Stimulated activated CD4-positive, alpha-beta T cell treated with anti-CD3 and anti-CD28 coated beads, TNF-alpha, amount 100 ng/mL, for 1 hour (primary cell): ENCODE measurements at places on chromosomes 6 and 20.

- DNase-seq, result no peak
Observed at GRCh38 chr6:13413466-13413862, 73.9 kb downstream of the GFOD1 start.

DNA sequence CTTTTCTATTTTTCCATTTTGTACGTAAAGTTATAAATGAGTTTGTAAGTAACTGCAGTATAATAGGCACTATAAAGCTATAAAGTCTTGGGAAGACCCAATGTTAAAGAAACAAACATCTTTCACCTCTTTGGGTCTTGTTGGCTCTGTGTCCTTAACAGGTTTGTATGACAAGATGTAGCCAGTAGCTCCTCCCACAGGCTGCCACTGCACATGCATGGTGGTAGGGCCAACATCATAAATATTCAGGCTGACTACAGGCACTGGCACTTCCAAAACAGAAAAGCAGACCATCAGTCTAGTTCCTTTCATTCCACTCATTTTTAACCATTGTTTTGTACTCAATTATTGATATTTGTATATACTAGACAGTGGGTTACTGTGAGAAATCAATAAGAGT is 59.9 kb downstream of the COL12A1 start:
- DNase-seq, result no peak

GRCh38 chr20:313948-314347 is 11.4 kb upstream of the SOX12 start:
- DNase-seq, result no peak

- no peak for DNase-seq
Observed at GRCh38 chr6:151044465-151045441, 179.3 kb downstream of the MTHFD1L start.

DNA sequence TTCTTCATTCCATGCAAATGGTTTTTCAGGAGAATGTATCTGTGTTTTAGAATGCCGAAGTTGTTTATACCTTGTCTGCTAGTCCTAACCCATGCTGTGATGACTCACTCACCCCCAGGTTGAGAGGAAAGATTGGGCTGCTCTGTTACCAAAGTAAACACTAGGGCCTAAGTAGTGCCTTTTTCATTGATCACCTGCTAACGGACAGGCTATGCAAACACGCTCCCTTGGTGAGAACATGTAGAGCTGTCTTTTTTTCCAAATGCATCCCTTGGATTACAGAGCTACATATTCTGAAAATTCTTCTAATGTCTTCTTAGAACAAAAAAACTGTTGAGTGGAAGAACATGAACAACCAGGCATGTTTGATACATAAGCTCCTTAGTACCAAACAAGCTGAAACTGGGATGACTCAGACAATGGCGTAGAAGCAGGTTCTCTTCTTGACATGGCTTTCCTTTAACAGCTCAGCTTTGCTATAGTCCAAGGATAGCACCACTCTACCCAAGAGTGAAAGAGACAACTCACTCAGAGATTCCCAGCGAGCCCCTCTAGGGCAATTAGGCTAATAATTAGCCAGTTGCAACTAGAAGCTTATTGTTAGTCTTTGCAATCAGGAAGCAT is 20.5 kb downstream of the PERP start:
- no peak for DNase-seq

GRCh38 chr6:4180652-4181255 is 45.4 kb upstream of the ECI2 start:
- no peak for DNase-seq

DNA sequence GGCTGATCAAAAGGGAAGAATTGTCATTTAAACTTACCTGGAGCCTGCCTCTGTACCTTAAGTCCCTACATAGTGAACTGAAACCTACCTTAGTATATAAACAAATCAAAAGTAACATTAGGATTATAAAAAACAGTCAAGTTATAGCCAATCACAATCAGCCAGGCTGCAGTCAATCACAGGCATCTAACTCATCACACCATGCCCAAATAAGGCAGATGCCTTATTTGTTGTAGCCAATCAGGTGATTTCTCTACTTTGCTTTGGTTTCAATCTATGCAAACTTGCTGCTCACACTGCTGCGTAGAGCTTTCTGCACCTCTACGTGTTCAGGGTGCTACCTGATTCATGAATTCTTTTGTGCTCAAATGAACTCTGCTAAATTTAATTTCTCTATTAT is 18.3 kb upstream of the DEFB113 start:
- no peak for DNase-seq

DNA sequence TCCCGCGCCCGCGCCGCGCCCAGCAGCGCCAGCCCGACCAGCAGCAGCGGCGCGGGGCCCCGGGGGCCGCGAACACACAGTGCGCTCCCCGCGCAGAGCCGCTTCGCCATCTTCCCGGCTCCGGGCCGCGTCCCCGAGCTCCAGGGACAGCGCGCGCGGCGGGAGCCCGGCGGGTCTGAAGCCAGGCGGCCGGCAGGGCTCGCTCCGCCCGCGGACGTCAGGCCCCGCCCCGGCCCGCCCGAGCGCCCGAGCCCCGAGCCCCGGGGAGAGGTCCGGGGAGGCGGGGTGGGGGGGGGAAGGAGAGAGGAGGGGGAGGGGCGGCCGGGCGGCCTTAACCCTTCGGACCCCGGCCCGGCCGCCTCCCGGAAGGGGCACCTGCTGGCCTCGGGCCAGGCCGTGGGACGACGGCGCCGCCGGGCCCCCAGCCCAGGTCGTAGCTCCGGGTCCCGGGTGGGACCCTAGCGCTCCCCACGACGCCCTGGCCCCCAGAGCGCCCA is at the start of gene LAMA5:
Gene LAMA5 (minus strand): TSS at position 177 of the 497 bp plus-strand sequence. CDS start 67 bp downstream, at position 110.
- DNase-seq, result no peak

DNA sequence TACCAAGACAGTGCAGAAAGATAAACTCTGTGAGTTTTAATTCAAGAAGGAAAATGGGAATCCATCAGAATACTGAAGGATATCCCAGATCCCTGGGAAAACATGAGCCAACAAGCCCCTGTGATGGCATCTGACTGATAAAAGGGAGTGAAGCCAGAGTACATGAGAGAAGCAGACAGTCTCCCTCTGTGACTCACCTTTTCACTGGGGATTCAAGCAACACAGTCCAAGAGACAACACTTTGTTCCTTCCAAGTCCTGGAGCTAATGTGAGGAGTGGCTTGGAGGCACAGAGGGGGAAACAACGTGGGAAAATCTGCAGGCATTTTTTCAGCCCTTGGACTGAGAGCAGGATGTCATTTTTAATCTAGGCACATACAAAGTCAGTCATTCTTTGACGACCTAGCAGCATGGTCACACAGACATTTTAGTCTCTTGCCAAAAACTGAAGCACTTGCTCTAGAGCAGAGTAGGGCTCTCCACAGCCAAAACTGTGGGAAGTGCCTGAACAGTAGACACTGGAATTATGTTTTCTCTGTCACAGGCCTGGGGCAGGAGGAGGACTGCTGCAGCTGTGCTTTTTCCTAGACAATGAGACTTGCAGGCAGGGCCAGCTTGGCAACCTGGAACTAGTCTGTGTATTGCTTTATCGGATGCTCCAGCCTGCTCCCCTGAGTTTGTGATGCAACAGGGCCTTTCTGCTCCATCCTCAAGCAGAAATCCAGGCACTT is 465.0 kb upstream of the GJE1 start:
- DNase-seq, result no peak

DNA sequence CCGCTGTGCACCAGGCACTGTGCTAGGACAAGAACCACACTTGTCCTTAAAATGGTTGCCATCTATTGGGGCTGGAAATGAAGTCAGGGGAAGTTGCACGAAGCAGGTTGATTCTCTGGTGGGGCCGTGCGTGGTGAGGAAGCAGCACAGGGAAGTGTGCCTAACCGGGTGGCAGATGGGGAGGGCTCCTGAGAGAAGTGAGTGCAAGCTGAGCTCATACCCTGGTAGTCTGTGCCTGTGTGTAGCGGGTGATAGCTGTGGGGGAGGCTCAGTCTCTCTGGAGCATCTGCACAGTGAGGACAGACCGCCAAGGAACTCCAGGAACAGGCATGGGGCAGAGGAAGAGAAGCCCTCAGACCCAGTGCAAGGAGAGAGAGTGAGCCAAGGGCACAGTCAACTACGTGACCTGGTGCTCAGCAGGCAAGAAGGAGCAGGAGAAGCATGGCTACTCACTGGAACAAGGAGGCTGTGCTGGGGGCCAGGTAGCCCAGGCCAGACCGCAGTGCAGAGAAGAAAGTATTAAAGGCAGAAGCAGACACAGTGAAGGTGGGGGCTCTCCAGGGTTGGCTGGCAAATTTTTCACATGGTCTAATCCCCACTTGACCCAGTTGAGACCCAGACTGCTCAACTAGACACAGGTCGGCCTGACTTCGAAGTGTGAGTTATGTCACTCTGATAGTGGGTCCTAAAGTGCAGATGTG is 155.0 kb downstream of the CDH26 start:
- DNase-seq, result no peak

GRCh38 chr6:87779542-87779941 is 77.5 kb upstream of the AKIRIN2 start:
- no peak for DNase-seq

DNA sequence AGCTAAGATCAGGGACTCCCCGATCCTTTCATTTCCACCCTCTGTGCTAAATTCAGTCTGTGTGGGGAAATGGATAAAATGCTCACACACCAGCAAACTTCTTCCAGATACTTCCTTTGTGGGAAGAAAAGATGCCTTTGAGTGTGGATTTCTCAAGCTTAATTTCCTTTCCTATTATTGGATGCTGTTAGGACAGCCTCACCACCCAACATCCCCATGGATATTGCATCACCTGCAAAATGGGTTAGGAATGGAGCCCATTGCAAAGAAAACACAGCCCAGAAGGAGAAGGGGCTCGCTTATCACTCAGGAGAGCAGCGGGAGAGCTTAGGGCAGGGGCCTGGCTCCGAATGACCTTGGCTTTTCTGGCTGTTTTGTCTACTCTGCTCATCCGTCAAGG is 272.2 kb downstream of the CDC5L start:
- DNase-seq, result no peak

GRCh38 chr6:34390531-34391472 is 1.7 kb downstream of the NUDT3 start:
- no peak for DNase-seq

- DNase-seq, result peak; percentile 64
Observed at GRCh38 chr6:155171109-155171746, 92.6 kb upstream of the CLDN20 start.

GRCh38 chr6:156559162-156559690 is 218.0 kb upstream of the ARID1B start:
- DNase-seq, result no peak

DNA sequence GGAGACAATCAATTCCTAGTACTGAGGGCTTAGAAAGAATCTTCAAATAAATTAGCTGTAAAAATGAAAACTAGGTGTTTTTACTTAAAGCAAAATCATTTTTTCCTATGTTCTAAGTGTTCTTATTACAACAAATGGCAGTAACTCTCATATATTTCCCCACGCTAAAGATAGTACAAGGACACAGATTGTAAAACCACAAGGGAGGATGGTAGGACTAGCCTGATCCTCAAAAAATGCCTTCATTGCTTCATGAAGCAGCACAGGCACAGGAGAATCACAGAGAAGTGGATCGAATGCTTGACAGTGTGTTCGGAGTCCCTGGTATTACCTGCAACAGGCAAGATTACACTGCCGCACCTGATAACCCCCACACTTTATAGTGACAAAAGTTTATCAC is 58.5 kb downstream of the SAMD3 start:
- DNase-seq, result no peak

- no peak for DNase-seq
Observed at GRCh38 chr6:65071480-65071879, 635.5 kb downstream of the EYS start.

DNA sequence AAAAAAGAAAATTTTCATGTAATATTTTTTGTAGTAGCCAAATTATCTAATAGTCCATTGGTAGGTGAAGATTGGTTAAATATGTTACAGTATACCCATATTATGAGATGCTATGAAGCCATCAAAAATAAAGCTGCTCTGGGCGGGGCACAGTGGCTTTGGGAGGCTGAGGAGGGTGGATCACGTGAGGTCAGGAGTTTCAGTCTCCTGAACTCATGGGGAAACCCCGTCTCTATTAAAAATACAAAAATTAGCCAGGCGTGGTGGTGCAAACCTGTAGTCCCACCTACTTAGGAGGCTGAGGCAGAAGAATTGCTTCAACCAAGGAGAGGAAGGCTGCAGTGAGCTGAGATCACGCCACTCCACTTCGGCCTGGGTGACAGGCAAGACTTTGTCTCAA is 360.5 kb downstream of the KIF16B start:
- DNase-seq, result no peak

- no peak for DNase-seq
Observed at GRCh38 chr6:118187568-118188164, 280.6 kb downstream of the SLC35F1 start.

GRCh38 chr6:36510365-36510764 is 36.9 kb downstream of the STK38 start:
- DNase-seq, result no peak

DNA sequence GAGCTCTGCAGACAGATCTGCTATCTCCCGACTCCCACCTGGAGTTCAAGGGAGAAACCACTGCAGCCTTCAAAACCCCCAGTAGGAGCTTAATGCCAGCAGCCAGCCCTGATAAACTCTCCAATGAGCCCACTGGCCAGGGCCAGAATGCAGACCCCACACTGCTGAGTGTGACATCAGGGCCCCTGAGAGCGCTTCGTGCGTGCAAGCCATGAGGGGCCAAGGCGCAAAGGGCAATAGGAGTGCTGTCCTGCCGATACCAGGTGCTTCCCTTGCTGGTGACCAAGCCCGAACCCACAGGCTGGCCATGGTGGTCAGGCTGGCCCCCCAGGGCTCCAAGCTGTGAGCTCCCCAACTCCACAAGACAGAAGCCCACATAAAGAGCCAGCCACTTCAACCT is 33.2 kb upstream of the CST7 start:
- DNase-seq, result no peak
